ENCODE measurements at places on chromosomes 11 and 22. TPM values are rescaled to one million over a fixed set of nuclear protein-coding genes. Genes with fewer than 3 reads are reported as not detected.

DNA sequence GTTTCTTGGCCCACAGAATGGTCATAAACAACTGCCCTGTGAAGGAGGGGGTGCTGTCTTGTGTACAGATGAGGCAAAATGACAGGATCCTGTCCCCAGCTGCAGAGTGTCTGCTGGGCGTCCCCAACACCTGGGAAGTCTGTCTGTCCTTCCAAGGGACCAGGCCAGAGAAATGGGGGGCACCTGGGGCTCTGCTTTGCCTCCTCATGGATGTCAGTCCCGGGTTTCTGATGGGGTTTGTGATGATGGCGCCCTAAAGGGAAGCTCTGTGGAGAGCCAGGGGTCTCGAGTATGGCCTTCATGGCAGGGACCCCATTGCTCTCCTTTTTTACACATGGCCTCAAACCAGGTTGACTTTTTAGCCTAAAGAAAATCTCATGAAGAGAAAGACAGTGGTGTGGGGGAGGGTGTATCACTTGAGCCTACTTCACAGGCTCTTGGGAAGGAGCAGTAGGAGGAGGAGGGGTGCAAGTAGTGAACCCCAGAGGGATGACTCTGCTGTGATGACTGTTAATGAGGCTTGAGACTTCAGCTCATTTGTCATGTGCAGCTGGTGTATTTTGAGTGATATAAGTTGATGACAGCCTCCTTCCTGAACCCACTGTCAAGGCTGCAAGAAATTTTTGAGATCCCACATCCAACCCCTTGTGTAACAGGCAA, 40.6 kb upstream of the TUB start:
- DNase-seq = no peak
- H3K36me3 ChIP-seq = no peaks in the 10 kb centered on the region
- H3K27ac ChIP-seq = no peak overlapping the region
- no peak overlapping the region for H3K4me3 ChIP-seq

- H3K4me3 ChIP-seq = peak within 1 kb of the TSS; percentile 81
- no peaks in the 10 kb centered on the region for H3K27me3 ChIP-seq
- no peak for DNase-seq
- H3K4me1 ChIP-seq = peaks cover 20% of the 10 kb centered on the region
- H3K27ac ChIP-seq = no peak within 1 kb of the TSS
These were observed at the start of gene FRMD8 for GRCh38 chr11:65386307-65387140. Gene FRMD8, plus strand, starts transcription at chr11:65386637. Its CDS starts 400 bp downstream, at chr11:65387037.

DNA sequence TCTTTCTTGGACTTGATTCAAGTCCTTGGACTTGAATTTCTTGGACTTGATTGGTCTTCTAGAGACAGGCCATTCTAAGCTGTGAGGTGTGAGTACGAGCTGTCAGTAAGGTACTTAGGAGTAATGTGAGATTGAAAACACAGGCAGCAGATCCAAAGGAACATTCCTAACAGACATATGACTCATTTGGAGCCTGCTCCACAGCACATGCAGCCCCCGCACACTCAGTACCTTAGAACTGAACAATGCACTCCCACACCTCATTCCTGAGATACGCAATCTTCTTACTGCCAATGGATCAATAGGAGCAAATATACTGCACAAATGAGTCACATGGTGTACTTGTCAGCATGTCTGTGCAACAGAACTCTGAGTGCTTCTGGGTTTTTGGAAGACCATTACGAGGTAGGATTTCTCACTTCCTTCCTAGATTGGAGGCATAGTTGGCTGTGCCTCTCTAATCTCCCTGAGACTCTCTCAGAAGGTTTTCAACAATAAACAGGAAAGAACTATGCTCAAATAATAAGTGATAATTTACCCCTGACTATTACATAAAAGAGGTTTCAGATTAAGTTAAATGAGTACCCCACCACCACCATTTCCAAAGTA, 243.1 kb downstream of the KCNA4 start:
- H3K27me3 ChIP-seq = no peaks in the 10 kb centered on the region
- no peak for DNase-seq
- no peak overlapping the region for H3K4me3 ChIP-seq
- no peak overlapping the region for H3K27ac ChIP-seq
- H3K36me3 ChIP-seq = no peaks in the 10 kb centered on the region

- no peak for DNase-seq
- no peaks in the 10 kb centered on the region for H3K36me3 ChIP-seq
- no peaks in the 10 kb centered on the region for H3K27me3 ChIP-seq
- no peaks in the 10 kb centered on the region for H3K4me1 ChIP-seq
- H3K27ac ChIP-seq = no peak overlapping the region
These were observed 53.7 kb upstream of the EP300 start for GRCh38 chr22:41038732-41039131.

DNA sequence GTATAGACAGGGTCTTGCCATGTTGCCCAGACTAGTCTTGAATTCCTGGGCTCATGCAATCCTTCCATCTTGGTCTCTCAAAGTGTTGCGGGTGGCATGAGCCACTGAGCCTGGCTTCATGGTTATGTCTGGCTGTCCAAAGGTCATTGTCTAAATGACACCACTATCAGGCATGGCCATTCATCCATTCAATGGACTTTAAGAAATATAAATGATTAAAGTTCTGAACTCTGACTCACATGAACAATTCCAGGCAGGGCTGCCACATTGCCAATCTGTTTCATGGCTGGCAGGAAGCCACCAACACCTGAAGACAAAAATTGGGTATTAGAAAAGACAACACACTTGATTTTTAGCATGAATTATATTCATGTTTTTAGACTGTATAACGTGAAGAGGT, 4.1 kb downstream of the RTCB start:
- DNase-seq = no peak
- no peaks in the 10 kb centered on the region for H3K4me1 ChIP-seq
- H3K27me3 ChIP-seq = no peaks in the 10 kb centered on the region
- peaks cover 39% of the 10 kb centered on the region for H3K36me3 ChIP-seq
- H3K4me3 ChIP-seq = no peak overlapping the region
- H3K27ac ChIP-seq = no peak overlapping the region

DNA sequence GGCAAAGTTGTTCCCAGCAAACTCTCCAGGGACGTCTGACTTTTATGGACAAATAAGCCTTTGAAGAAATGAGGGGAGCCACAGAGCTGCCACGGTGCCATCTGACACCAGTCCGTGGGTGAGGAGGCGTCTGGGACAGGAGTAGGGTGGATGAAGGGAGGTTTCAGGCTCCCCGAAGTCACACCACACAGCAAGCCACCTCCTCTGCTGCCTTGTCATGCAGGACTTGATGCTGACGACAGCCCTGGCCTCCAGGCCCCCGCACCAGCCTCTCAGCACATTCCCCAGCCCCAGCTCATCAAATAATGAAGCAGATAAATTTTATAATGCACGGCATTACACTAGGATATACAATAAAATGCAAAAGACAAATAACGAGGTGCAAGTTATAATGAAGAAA, 156.5 kb downstream of the CEP164 start:
- H3K36me3 ChIP-seq = no peaks in the 10 kb centered on the region
- no peak overlapping the region for H3K27ac ChIP-seq
- no peak for DNase-seq
- H3K4me3 ChIP-seq = no peak overlapping the region
- H3K4me1 ChIP-seq = peaks cover 18% of the 10 kb centered on the region

Gene SMTNL1
- not detected for total RNA-seq

Gene DENND6B
- total RNA-seq = 1.1 TPM

Gene RTN4R
- total RNA-seq = 21.8 TPM
